ENCODE measurements at places on chromosomes 3 and 15.

GRCh38 chr3:15206662-15207576 lies 873 bp downstream of the CAPN7 start:
- no peak for DNase-seq

DNA sequence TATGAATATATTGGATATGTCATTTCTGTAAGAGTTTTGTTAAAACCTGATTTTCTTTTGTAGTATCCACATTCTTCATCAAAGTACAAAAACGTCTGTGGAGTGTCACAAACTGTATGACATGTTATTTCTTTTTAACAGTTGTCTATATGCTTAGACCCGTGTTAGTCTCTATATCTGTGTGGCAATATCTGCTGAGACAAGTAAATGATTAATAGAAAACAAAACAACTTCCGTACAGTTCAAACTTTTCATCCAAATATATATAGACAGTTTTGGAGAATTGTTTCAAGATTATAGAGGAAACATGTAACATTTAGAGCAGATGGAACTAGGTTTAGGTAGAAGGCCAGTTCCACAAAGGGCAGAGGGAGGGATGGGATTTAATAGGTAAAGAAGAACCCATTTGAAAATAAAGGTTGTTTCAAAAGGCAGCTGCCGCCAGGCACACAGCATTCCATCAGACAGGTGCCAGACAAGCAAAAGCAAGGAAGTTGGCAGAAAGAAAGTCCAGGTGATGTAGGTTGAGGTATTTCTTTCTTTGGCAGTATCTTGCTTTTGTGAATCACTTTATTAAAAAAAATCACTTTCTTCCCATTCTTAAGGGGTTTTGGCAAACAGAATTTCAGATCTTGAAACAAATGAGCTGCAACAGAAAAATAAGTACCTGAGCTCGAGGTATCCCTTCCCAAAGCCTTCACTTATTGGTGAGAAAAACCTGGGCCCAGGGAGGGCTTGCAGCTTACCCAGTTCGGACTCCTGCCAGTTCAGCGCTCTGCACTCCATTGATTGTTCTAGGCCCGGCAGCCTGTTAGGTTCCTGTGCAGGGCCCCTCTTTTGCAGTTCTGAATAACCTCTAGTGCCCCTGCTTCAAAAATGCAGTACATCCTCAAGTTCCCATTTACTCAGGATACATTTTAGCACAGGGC lies 49.0 kb downstream of the LRRN1 start:
- DNase-seq = no peak

DNA sequence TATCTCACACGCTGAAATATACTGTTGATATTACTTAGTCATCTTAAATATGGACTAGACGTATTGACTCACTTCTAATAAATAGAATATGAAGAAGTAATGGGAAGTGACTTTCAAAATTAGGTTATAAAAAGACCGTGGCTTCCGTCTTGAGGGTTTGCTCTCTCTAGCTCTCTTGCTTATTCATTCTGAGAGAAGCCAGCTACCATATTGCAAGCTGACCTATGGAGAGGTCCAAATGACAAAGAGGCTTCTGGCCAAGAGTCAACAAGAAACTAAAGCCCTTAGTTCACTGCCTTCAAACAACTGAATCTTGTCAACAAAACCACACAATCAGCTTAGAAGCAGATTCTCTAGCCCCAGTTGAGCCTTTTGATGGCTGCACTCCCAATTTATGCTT lies 46.1 kb downstream of the SLC9C1 start:
- DNase-seq = no peak

DNA sequence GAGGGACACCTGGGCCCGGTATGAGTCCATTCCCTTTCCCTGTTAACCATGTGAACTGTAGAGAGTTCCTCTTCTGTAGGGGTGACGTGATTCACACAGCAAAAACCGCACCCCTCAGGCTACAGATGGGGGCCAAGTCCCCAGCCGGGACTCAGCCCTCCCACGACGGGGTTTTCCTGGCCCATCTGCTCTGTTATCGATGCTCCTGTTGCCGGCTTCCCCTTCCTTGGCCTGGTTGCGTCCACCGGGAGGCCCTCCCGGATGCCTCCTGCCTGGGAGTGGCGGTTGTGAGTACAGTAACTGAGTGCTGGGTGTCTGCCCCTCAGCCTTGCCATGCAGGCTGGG lies 817 bp upstream of the PLXNA1 start:
- DNase-seq = peak; percentile 68

DNA sequence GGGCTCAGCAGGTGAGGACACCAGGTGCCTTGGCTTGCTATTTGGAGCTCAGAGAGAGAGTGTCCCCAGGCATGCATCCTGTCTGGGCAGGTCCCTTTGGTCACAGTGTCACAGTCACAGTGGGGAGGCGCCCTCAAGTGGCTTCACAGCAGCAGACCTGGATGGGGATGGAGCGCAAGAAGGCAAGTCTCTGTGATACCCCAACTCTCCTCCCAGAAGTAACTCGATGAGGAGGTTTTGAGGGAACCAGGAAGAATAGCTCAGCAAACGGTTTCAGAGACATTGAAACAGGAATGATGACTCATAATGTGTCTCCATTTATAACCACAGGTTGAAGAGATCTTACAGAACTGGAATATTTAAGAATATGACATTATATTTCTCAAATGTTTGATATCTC lies 66.5 kb upstream of the SH3GL3 start:
- no peak for DNase-seq

DNA sequence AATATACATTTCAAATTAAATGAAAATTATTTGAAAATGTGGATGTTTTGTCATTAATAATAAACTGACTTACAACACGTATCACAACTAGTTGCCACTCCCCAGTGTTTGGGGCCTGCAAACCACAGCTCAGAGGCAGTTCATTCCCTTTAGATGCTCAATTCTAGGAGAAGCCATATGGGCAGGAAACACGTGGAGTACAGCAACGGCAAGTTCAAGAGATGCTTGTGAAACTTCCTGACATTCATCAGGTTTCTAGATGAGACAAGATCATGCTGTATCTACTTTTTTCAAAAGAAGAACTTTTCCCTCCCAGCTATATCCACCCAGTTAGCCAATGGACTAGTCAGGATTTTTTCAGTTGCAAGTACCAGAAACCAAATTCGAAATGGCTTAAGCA lies 17.6 kb upstream of the PLA2G4D start:
- DNase-seq = no peak

GRCh38 chr3:123508178-123508577 lies 59.3 kb upstream of the ADCY5 start:
- no peak for DNase-seq

DNA sequence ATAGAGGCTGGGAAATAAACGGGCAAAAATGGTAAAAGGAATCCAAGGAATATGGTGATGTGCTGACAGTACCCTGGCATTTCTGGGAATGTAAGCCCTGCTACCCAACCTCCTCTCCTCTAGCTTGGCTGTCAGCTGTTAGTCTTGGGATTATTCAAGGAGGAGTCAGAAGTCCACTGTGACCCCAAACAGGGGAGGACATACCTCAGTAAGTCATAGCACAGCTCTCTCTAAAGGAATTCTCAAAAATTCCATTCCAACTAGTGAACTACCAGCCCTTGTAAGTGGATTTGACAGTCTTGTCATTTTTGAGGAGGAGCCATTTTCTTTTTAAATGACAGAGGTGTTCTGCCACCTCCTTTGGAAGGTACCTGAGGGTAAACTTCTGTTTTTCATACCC lies 207.5 kb downstream of the PDCD6IP start:
- no peak for DNase-seq

GRCh38 chr3:36196058-36196457 lies 184.2 kb upstream of the STAC start:
- no peak for DNase-seq

DNA sequence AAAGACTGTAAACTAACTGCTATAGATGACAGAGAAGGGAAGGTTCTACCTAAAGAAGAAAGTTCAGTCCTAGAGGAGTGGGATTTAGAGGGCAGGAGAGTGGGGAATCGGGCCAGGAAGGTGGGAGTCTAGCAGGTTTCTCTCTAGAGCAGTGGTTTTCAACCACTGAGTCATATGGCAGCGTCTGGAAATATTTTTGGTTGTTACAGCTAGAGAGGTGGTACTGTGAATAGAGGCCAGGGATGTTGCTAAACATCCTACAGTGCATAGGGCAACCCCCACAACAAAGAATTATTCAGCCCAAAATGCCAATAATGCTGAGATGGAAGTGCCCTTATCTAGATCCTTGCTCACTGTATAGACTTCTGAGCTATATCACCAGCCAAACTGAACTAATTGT lies 28.7 kb downstream of the ATP1B3 start:
- DNase-seq = no peak

- DNase-seq = no peak
These were observed 328.6 kb upstream of the PROK2 start for GRCh38 chr3:72113564-72113963.

DNA sequence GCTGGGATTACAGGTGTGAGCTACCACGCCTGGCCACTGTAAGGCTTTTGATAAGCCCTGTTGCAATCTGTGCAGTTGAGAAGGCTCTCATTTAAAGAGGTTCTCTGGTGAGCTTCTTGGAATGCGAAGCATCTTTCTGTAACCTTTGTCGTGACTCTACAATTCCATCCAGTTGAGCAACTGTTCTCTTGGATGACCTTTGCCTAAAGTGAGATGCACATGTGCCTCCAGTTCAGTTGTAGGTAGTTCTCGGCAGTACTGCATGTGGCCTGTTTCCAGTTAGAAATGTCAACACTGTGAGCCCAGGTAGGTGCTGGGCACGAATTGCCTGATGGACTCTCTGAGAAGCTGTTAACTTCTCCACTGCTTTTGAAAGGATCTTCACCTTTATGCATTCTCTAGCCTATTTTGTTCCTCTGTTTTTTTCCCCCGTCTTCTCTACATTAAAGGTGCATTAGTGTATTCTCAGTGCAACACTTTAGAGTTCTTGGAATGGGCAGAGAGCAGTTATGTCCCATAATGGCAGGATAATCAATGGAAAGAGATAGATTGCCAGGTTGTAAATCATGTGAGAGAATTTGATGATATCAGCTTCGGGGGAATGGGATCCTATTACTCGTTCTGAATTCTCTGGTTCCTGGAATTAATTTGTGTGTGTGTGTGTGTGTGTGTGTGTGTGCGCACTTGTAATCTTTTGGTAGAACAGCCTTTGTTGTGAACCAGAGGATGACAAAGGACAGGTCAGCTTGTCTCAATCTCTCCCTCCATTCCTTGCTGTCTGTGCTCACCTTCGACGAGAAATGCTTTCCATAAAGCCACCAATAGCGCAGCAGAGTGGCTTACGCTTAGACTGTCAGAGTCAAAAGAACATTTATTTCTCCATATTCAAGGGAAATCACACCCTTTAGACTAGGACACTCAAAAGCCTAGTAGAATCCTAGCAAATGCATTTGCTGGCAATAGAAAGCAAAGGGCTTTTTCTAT lies 51.1 kb downstream of the PTPRG start:
- no peak for DNase-seq

DNA sequence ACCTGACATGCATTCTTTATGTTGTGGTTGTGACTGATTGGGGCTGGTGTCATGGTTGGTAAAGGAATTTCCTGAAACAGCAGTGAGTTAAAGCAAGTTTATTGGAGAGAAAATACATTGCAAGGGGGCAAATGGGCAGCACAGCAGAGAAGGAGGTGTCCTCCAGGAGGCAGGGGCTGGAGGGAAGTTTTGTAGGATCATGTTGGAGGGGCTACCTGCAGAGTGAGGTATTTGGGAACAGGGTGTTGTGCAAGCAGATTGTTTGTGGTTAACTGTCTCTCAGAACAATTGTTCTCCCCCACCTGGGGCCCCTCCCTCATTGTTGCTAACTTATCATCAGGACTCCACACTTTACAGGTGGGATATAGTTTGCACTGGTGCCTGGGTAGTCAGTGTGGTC lies 196.0 kb downstream of the NSUN3 start:
- no peak for DNase-seq

DNA sequence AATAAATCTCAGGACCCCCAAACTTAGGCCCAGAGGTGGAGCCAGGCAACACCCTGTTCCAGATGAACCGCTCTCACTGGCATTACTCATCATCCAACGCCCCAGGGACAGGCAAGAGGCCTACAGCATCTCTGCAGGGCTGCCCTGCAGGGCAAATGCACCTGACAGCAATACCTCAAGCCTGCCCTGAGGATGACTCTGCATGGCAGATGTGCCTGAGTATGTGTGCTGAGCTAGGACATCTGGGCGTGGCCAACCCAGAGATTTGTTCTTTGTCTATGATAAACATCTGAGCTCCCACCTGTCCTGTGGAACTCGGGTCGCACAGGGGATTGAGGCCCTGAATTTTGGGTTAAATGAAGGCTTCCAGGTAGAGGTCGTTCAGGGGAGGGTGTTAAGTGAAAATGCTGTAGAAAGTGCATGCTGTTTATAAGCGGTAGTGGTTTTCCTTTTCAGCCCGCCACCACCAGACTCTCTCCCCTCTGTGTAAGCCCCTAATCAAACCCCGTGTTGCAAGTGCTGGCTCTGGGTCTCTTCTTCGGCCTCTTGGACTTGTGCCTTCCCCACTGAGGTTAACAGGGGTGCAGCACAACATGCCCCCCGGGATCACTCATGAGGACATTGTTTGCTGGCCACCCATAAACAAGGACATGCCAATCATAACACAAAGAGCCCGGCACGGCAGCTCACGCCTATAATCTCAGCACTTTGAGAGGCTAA lies 92.3 kb downstream of the ATP10A start:
- no peak for DNase-seq

- no peak for DNase-seq
These were observed 116.3 kb downstream of the VPS13C start for GRCh38 chr15:61943992-61944391.

DNA sequence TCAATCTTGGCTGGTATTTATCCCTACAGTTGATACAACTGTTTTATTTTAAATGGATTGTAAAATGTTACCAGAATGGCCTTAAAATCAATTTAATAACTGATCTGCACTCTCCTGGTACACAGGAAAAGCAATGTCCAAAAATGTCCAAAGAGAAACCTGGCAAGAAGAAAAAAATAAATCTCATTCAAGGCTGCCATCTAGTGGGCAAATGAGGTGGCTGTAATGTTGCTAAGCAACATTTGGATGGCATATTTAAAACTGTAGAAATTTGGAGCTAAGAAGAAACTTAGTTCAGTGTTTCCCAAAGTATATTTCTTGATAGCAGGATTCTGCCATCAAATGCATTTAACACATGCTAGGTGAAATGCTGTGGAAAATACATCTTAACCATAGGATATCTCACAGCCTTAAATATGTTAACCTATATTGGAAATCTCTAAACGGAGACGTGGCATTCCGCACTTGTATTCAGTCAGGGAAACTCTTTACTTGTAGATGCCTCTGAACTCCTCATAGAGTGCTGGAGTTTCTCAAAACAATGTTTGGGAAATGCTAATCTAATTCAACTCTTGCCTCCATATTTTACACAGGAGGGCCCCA lies 216.8 kb downstream of the ERC2 start:
- DNase-seq = no peak

DNA sequence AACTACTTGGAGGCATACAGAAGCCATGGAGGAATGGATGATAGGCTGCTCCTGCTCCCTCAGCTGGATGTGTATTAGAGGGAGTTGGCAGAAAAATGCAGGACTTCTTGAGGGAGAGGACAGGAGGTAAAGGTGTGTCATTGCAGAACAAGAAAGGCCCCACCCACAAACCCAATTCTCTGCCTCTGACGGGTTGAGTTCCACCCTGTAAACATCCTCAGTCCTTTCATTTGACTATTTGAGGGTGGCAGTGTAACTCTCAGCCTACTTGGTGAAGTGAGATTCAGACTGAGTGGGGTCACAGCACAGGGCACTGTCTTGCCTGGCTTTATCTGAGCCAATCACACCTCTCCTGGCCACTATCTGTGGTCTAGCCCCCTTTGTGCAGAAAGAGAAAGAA lies at the start of gene TPRG1:
Gene TPRG1, plus strand, starts transcription at position 265 of the 400 bp plus-strand sequence. CDS start 35,414 bp downstream, outside the sequence.
- no peak for DNase-seq
